ENCODE measurements at places on chromosomes 1 and 21.

- DNase-seq, result no peak
Observed at GRCh38 chr1:68011657-68012375, 38.6 kb downstream of the DIRAS3 start.

DNA sequence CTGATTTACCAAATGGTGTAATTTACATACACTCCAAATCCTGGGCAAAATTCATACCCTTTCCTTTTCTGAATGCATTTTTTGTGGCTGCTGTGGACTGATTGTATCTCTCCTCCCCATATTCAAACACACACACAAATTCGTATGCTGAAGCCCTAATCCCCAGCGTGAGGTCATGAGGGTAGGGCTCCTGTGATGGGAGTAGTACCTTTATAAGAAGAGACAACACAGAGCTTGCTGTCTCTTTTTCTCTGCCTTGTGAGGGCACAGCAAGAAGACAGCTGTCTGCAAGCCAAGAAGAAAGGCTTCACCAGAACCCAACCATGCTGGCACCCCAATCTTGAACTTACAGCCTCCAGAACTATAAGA lies 24.4 kb downstream of the DUSP10 start:
- DNase-seq, result no peak

GRCh38 chr1:66084442-66084841 lies 291.7 kb downstream of the PDE4B start:
- DNase-seq, result no peak

DNA sequence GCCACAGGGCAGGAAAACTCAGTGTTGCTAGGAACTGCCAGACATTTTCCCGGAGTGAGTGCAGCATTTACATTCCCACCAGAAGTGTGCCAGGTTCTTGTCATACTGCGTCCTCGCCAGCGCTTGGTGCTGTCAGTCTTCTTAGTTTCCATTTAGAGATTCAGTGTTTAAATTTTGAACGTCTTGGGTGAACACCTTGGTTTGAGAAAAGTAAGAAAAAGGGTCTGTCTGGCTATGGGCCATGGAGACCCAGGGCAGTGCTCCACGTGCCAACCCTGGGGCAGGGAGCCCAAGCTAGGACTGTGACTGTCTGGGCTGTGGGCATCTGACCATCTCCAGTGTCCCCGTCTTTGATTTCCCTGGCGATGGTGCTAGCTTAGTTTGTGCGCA lies 16.0 kb downstream of the IBA57 start:
- no peak for DNase-seq

- DNase-seq, result no peak
Observed at GRCh38 chr1:232292818-232293217, 337.1 kb downstream of the SIPA1L2 start.

DNA sequence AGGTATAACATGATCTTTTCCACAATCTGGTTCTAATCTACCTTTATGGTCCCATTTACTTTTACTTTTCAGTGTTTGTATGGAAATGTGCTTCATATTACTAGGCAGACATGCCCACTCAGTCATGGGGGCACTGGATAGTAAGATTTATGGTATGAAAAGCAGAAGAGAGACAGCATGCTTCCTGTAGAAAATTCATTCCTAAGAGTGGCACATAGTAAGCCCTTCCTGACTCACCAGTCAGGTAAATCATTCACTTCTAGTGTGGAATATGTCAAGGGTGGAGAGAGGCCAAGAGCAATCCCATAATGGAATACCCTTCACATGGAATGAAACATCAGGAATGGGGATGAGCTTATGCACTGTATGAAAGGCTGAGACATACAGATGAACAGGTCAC lies 49.5 kb upstream of the BCL10 start:
- DNase-seq, result peak; percentile 38
